ENCODE measurements at places on chromosomes 13 and 19.
A peak's percentile ranks its signal among the peaks of the same experiment; 100 is the strongest.

DNA sequence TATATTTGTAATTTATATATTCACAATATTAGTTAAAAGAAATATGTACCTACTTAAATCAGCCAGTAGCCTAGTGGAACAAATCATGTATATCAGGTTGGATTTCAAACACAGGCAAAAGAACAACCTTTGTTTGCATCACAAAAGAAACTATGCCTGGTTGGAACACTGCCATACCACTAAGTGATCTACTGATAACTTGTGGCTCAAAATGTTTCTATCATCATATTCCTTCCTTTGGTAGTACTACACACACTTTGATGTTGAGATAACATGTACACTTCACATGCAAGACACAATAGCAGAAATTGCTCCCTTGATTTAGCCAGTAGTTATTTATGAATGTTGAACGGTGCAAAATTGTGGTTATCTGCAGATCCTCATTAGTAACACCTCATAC, 146.0 kb upstream of the GPC6 start:
- no peak for DNase-seq

GRCh38 chr13:30600496-30600895, 17.2 kb upstream of the USPL1 start:
- DNase-seq, result no peak

DNA sequence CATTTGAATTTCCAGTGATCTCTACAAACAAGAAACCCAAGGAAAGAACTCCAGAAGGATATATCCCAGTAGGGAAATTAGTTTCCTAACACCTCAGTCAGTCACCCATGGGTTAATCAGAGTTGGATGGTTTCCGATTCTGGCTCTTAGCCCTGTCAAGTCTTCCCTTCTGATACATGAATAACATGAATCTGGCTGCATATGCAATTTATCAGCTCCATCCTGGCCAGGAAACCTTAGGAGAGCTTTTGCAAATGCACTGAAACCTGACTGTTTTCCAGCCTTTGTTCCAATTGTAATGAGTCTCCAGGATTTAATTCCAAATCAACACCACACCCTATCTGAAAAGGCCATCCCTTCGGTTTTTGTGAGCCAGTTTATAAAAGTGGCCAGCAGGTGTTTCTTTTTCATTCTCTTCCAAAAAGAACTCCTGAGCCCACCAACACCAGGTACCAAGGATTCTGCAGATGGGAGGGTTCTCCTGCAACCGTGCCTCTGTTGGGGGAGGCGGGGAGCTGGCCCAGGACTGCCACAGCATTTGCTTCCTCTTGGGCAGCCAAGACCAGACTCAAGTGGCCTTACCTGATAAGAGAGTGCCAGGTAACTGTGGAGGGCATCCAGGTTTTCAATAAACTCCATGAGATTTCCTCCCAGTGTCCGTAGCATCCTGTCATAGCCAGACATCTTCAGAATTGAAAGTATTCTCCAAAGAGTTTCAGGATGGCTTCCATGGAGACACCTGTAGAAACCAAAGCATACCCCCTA, 77.5 kb downstream of the C13orf42 start:
- DNase-seq, result no peak

- DNase-seq, result no peak
Measured at GRCh38 chr19:31641591-31641990, 292.4 kb upstream of the TSHZ3 start.

- no peak for DNase-seq
Measured at GRCh38 chr19:17021793-17022590, 4.6 kb downstream of the CPAMD8 start.

- no peak for DNase-seq
Measured at GRCh38 chr19:41892173-41892902, 9.4 kb downstream of the ARHGEF1 start.

- peak; percentile 40 for DNase-seq
Measured at GRCh38 chr13:26923824-26924605, 163.4 kb upstream of the GPR12 start.

- no peak for DNase-seq
Measured at GRCh38 chr13:37700887-37701286, 102.3 kb upstream of the POSTN start.
